Naive thymus-derived CD4-positive, alpha-beta T cell (primary cell): ENCODE measurements at places on chromosomes 2 and 18. TPM values are rescaled to one million over a fixed set of nuclear protein-coding genes. Genes with fewer than 3 reads are reported as not detected.

The LGALSL gene
- 0.24 TPM for total RNA-seq

DNA sequence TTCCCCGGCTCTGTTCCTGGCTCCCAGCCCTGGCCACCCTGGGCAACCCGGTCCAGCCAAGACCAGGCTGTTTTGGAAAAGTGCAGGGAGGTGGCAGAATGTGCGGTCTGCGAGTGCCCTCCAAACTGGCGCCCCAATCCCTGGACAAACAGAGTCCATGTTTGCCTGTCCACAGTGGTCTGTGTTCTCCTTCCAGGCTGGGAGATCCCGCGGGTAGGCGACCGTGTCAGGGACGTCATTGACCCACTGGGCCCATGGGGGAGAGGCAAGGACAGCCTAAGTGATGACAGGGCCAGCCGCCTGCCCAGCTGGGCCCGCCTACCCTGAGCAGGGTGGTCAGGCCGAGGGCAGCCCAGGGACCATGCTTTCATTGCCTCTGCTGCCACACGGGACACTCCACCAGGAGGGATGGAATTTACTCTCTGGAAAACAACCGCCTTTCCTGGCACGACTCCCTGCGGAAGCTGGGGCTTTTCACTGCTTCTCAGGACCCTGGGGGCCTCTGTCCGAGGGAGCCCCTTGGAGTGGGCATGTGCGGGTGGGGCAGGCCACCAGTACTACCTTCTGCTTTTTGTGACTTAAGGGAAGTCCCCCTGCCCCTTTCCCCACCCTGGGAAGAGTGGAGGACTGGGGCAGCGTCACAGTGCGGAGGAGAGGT, 20.1 kb downstream of the CYP26B1 start:
- H3K36me3 ChIP-seq = no peaks in the 10 kb centered on the region
- H3K4me3 ChIP-seq = no peak overlapping the region
- no peak for DNase-seq
- H3K27ac ChIP-seq = no peak overlapping the region
- no peaks in the 10 kb centered on the region for H3K27me3 ChIP-seq

- no peak overlapping the region for H3K27ac ChIP-seq
- no peak for DNase-seq
- H3K27me3 ChIP-seq = no peaks in the 10 kb centered on the region
Measured at GRCh38 chr2:26212011-26212410, 32.4 kb downstream of the HADHA start.

- no peaks in the 10 kb centered on the region for H3K4me1 ChIP-seq
- H3K4me3 ChIP-seq = no peak overlapping the region
- no peak overlapping the region for H3K27ac ChIP-seq
- DNase-seq = no peak
- H3K27me3 ChIP-seq = no peaks in the 10 kb centered on the region
Measured at GRCh38 chr18:27709344-27709743, 467.6 kb downstream of the CDH2 start.

- H3K27ac ChIP-seq = no peak overlapping the region
- no peak for DNase-seq
- no peaks in the 10 kb centered on the region for H3K27me3 ChIP-seq
- H3K4me3 ChIP-seq = no peak overlapping the region
- H3K4me1 ChIP-seq = peaks cover 11% of the 10 kb centered on the region
- no peaks in the 10 kb centered on the region for H3K36me3 ChIP-seq
Measured at GRCh38 chr2:205704127-205704741, 21.9 kb downstream of the NRP2 start.

- no peaks in the 10 kb centered on the region for H3K4me1 ChIP-seq
- no peak overlapping the region for H3K4me3 ChIP-seq
- DNase-seq = no peak
- no peaks in the 10 kb centered on the region for H3K36me3 ChIP-seq
- no peaks in the 10 kb centered on the region for H3K27me3 ChIP-seq
- H3K27ac ChIP-seq = no peak overlapping the region
Measured at GRCh38 chr2:228545748-228546145, 364.3 kb upstream of the SPHKAP start.

The NOSTRIN gene
- 0.32 TPM for total RNA-seq

- H3K4me3 ChIP-seq = no peak overlapping the region
- H3K27ac ChIP-seq = no peak overlapping the region
- H3K27me3 ChIP-seq = no peaks in the 10 kb centered on the region
- DNase-seq = no peak
- no peaks in the 10 kb centered on the region for H3K4me1 ChIP-seq
Measured at GRCh38 chr18:26941584-26941983, 76.1 kb upstream of the AQP4 start.

The SLC40A1 gene
- total RNA-seq = 38.0 TPM

The FBXO15 gene
- 1.3 and 1.5 TPM in 2 replicates for total RNA-seq

DNA sequence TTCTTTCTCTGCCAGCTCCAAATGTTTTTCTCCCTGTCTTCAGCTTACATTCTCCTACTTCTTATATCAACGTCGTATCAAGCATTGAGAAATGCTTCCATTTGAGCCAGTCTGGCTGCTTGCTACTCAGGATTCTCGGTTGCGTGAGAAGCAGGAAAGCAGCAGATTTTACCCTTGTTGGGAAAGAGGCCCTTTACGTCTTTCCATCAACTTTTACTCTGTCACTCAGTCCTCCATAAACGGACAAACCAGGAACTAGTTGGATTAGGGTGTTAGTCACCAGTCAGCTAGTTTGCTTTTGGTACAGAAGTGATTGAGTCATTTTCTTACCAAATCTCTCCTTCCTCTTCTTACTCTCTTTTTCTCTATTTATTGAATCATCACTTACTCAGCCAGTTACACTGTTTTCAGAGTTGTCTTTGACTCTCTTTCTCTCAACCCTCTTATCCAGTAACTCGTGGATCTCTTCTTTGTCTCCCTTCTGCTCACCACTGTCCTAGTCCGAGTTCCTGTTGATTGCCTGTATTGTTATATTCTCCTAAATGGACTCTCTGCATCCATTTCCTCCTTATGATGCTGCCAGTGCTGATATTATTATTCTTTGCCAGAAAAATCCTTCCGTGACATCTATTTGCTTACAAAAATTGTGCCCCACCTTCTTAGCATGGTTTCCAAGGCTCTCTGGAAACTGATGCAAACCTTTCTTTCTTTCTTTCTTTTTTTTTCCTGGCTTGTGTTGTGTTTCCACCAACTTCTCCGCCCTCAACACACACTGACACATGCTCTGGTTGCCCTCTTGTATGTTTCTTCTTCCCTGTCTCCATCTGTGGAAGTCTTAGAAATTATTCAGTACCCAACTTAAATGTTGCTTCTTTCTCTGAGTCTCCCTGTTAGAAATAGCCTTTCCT, 61.5 kb downstream of the VRK2 start:
- no peak overlapping the region for H3K4me3 ChIP-seq
- H3K27ac ChIP-seq = no peak overlapping the region
- no peaks in the 10 kb centered on the region for H3K4me1 ChIP-seq
- no peaks in the 10 kb centered on the region for H3K36me3 ChIP-seq

DNA sequence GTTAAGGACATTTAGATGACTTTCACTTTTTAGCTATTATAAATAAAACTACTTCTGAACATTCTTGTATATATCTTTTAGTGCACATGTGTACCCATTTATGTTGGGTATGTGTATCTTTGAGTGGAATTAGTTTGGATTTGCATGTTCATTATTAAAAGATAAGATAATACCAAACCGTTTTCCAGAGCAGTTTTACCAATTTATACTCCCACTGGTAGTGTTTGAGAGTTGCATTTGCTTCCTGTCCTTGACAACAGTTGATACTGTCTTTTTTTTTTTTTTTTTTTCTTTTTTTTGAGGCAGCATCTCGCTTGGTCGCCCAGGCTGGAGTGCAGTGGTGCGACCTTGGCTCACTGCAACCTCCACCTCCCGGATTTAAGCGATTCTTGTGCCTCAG, 23.3 kb downstream of the SLC30A6 start:
- H3K27ac ChIP-seq = no peak overlapping the region
- no peaks in the 10 kb centered on the region for H3K27me3 ChIP-seq
- H3K36me3 ChIP-seq = no peaks in the 10 kb centered on the region
- no peak overlapping the region for H3K4me3 ChIP-seq
- peaks cover 5% of the 10 kb centered on the region for H3K4me1 ChIP-seq
- DNase-seq = no peak
